Activated CD4-positive, alpha-beta T cell treated with anti-CD3 and anti-CD28 coated beads, Interleukin-2, amount 50 U/mL, for 24 hours (primary cell): ENCODE measurements at places on chromosomes 4 and X.

- peak; percentile 7 for DNase-seq
Observed at GRCh38 chrX:69503782-69504625, at the start of gene NALF2. Gene NALF2 (plus strand): TSS chrX:69504326. CDS start chrX:69505283, 957 bp downstream.

- no peak for DNase-seq
Observed at GRCh38 chr4:2939383-2940243, 23.6 kb downstream of the NOP14 start.

DNA sequence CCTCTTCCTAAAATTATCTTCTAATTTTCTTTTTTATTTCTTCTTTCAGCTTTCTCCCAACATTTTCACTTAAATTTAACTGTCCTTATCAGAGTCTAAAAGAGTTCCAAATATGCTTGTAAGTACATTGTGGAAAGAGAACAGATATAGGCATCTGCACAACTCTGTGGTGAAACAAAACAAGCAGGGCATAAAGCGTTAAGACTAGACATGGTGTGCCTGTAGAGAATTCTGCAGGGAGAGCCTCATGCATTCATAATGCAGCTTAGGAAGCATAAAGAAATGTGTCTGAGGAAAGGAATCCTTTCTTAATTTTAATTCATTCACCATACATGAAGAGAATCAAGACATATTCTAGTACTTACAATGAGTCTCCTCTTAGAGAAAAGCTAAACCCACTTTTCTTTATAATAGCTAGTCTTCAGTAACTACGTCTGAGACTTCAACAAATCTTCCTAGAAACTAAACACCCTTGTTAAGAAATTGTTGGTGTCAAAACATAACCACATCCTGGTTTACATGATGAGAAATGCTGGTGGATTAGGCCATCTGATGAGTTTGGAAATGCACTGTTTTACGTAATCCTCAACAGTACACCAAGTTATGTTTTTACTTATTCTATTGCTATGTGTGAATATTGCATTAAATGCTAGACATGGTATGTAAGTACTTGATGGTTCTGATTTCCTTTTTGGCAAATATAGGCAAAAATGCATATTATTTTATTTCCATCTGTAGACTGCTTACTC, 307.8 kb upstream of the GIMD1 start:
- DNase-seq: no peak

GRCh38 chr4:15870079-15870478, 68.5 kb downstream of the FGFBP1 start:
- DNase-seq: no peak

GRCh38 chr4:149784018-149784417, 31.6 kb downstream of the IQCM start:
- DNase-seq: no peak

DNA sequence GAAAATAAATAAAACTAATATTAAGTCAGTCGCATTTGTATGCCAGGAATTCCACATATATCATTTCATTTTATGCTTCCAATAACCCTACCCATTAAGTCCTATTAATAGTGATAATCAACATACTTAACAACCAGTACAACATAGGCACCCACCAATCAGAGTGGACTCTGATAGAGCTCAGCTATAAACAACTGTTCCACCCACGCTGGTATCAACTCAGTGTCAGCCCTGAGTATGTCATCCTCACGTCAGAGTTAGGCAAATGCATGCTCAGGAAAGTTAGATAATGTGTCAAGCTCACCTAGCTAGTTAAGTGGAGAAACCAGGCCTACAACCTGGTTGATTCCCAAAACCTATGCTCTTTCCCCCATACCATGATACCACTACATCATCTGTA, 89.3 kb downstream of the SMARCA1 start:
- DNase-seq: no peak
